ENCODE measurements at places on chromosomes 4 and X. TPM values are rescaled to one million over a fixed set of nuclear protein-coding genes. Genes with fewer than 3 reads are reported as not detected.

DNA sequence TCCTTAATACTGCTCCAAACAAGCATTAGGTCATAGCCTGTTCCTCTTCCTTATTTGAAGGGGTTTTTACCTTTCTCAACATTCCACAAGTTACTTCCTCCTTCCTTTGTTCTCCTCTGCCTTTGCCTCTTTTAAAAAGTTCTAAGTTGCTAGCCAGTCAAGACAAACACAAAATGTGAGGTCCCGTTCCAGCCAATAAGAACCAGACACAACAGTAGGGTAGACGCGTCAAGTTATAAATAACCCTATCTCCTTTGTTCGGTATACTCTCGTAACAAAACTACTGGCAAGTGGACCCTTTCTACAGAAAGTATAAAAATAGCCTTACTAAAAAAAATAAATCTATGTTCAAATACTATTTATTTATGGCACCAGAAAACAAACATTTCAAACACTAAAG, 6.3 kb upstream of the ACE2 start:
- no peak for DNase-seq

- DNase-seq = no peak
These were observed 901 bp downstream of the JADE1 start for GRCh38 chr4:128810331-128810870.

- no peak for DNase-seq
These were observed 44.8 kb downstream of the SHOX start for GRCh38 chrX:675279-675954.

The ZBTB33 gene
- total RNA-seq = 21.5 TPM

DNA sequence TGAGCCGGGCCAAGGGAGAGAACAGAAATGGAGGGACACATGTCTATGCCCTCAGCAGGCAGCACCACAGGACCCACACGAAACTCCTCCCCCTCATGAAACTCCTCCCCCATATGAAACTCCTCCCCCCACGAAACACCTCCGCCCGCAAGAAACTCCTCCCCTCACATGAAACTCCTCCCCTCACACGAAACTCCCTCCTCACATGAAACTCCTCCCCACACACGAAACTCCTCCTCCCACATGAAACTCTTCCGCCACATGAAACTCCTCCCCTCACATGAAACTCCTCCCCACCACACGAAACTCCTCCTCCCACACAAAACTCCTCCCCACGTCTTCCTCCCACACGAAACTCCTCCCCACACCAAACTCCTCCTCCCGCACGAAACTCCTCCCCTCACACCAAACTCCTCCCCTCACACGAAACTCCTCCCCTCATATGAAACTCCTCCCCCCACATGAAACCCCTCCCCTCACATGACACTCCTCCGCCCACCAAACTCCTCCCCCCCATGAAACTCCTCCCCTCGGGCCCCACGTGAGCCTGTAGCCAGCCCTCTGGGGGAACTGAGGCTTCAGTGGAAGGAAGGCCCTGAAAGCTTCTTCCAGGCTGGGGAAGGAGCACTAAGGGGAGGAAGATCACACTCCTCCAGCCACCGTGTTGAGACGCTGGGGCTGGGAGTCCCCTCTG, 15.2 kb downstream of the ADRA2C start:
- DNase-seq = no peak

The MAGEE1 gene
- 1.6 TPM for total RNA-seq

The AFP gene
- 1.3 TPM for total RNA-seq

GRCh38 chrX:11953615-11954014, 184.7 kb upstream of the FRMPD4 start:
- no peak for DNase-seq

DNA sequence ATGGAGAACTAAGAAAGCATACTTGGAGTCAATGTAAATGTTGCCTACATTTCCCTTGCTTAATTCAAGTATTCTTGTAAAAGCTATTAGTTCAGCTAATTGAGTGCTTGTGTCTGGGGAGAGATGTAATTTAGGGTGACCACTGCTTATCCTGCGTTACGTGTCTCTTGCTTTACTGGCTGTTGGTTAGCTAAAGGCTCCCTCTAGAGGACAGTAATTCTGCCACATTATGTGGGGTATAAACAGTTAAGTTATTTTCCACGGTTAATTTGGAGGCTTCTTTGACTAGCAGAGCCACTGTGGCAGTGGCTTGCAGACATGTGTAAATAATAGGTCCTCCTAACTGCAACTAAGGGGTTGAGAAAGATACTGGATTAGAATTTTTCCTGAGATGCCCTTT, 25.3 kb upstream of the NAF1 start:
- DNase-seq = no peak

DNA sequence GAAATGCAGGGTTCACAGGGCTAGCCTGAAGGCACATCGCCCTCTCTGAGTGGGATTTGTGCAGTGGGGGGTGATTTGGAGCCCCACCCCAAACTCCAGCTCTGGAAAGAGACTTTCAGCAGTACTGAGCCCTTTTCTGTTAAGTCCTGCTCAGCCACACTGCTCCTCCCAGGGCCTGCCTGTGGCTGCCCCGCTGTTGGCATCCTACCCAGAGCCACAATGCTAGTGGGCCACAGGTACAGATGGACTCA, 52.7 kb downstream of the CXorf49B start:
- DNase-seq = no peak

DNA sequence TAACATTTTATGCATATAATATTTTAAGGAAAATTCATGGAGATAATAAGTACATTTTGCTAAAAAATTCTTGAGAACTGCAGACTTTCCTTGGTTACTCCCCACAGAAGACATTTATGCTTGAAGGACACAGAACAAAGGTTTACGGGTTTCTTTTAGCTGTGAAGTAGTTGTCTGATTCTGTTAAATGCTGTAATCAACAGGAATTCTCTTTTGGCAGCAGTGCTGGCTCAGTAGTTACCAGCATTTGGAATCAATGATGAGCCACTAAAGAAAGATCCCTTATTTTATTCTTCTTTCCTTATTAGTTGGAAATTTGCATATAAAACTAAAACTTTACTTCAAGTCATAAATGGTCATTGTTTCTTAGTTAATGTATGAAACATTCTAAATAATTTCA, 199.3 kb upstream of the FAT4 start:
- no peak for DNase-seq

The TLR6 gene
- total RNA-seq = 1.1 TPM

The SLC38A5 gene
- total RNA-seq = 1.1 TPM

DNA sequence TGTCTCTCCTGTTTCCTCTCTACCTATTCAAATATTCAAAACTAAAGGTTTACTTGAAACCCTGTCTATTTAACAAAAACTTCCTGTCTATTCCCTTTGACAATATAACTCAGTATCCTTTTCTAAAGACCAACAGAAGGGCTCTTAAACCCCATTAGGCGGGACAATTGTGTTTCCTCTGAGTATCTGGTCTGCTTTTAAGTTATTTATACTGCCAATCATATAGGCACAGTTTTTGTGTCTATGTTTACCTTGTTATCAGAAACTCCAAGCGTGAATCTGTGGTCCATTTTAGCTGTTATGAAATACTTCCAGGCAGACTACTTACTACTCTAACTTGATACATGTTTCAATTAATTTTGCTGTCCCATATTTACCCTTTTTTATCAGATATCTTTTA, 350.0 kb upstream of the CTSO start:
- DNase-seq = no peak

GRCh38 chr4:154384012-154384411, 107.6 kb downstream of the DCHS2 start:
- DNase-seq = no peak

The FAT1 gene
- total RNA-seq = 288 TPM

GRCh38 chr4:78763251-78763650, 12.9 kb upstream of the BMP2K start:
- no peak for DNase-seq

DNA sequence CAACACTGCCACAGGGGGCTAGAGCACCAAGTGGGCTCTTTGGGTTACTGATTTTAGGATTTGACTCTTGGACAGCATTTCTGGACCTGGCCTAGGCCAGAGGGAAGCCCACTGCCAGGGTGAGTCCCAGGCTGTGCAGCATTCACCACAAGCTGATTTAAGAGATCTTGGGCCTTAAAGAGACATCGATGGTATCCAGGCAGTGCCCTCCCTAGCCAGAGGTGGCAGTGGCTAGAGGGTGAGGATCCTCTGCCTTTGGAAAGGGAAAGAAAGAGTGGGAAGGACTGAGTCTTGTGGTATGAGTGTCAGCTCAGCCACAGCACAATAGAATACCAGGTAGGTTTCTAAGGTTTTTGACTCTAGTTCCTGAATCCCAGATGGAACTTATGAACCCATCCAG, 613.9 kb downstream of the FAT4 start:
- no peak for DNase-seq

The MAGEA3 gene
- total RNA-seq = 0.21 TPM

The KLHL4 gene
- 27.6 TPM for total RNA-seq

- DNase-seq = no peak
These were observed 34.0 kb upstream of the PPARGC1A start for GRCh38 chr4:23923840-23924239.

The F9 gene
- total RNA-seq = 0.08 TPM

The AKAP4 gene
- total RNA-seq = not detected

GRCh38 chr4:4776934-4777333, 82.5 kb upstream of the MSX1 start:
- DNase-seq = no peak

GRCh38 chr4:26590639-26591038, 6.8 kb downstream of the TBC1D19 start:
- DNase-seq = no peak

GRCh38 chrX:49172280-49172780, 632 bp downstream of the PLP2 start:
- no peak for DNase-seq

The ART3 gene
- total RNA-seq = not detected

The CPLX1 gene
- total RNA-seq = 6.7 TPM

The MSX1 gene
- total RNA-seq = 3.4 TPM

The IGSF1 gene
- total RNA-seq = 0.08 TPM

DNA sequence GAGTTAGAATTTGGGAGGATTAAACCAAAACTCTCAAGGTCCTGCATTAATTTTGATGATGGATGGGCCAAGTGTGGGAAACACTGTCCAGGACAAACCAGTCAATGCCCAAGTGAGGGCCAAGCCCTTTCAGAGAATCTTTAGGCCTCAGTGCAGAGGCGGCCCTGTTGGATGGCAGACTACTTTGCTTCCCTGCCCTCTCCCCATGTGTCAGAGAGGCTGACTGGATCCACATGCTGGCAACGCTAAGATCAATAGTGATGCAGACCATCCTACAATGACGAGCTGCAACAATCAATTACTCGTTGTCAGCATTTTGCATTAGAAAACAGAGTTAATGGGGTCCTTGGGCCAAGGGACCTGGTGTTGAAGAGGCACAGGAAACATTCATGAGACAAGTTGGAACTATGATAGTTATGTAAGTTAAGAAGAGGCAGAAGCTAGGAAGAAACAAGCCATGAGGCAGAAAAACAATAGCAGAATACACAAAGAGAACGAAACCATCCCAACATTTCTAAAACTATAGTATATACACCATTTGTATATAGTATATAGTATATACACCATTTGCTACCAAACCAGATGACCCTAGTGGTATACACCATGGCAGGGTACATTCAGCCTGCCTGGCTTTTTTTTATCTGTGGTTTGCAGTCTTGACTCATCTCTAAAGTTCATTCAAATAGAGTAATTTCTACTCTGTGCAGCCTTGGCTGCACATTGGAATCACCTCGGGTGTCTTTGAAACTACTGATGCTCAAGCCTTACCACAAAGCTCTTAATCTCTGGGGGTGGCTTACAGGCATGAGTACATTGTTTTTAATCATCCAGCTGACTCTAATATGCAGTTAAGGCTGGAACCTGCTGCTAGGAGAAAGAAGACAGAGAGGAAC, 147.7 kb upstream of the GYPA start:
- DNase-seq = no peak

GRCh38 chr4:8410641-8411271, 29.8 kb downstream of the ACOX3 start:
- no peak for DNase-seq

The SCRG1 gene
- not detected for total RNA-seq

The PDE6B gene
- 6.5 TPM for total RNA-seq

The CT47B1 gene
- not detected for total RNA-seq

The GLRA2 gene
- not detected for total RNA-seq
